ENCODE measurements at places on chromosomes 1 and 21. TPM values are rescaled to one million over a fixed set of nuclear protein-coding genes. Genes with fewer than 3 reads are reported as not detected.

TAS1R1 gene
- not detected for total RNA-seq

CD101 gene
- 0.08 TPM for total RNA-seq

RGSL1 gene
- total RNA-seq, result not detected

DNA sequence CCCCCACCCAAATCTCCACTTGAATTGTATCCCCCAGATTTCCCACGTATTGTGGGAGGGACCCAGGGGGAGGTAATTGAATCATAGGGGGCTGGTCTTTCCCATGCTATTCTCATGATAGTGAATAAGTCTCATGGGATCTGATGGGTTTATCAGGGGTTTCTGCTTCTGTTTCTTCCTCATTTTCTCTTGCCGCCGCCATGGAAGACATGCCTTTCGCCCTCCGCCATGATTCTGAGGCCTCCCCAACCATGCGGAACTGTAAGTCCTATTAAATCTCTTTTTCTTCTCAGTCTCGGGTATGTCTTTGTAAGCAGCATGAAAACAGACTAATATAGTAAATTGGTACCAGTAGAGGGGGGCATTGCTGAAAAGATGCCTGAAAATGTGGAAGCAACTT, 33.4 kb upstream of the ZNF496 start:
- no peak for DNase-seq

- DNase-seq, result no peak
These were observed 47.8 kb upstream of the PBX1 start for GRCh38 chr1:164511001-164511705.

PADI2 gene
- 6.4 TPM for total RNA-seq

DNA sequence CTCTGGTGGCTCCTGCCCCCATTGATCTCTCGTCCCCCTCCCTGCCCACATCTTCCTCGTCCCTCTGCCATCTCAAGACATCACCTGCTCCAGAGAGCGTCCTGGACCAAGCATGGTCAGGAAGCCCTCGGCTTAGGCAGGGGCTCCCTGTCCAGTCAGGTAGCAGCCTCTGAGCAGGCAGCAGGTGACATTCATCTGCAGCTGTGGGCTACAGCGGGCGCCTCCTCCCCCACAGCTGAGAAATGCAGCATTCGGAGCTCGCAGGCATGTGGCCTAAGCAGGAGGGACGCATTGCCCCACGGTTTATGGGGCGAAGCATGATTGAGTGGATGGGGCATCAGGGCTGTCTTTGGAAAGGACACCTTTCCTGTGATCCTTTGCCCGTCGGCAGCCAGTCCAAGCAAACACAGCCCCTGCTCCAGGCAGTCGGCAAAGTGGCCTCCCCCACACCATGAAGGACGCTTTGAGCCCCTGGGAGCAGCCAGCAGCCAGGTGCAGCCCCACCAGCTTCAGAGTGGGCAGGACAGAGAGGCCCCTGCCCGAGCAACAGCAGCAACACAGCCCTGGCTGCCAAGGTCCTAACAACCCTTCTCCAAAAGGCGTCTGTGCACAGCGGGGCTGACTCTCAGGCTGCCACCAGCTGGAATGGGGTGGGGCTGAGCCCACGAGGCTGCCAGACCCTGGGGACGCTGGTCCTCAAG, 234.1 kb upstream of the VAMP3 start:
- no peak for DNase-seq

Measured in kidney epithelial cell (primary cell).